Left ventricle myocardium inferior (tissue), 1 donor: ENCODE measurements at places on chromosomes 2 and 18. TPM values are rescaled to one million over a fixed set of nuclear protein-coding genes. Genes with fewer than 3 reads are reported as not detected.

The STPG4 gene
- not detected for total RNA-seq

The CROCC2 gene
- not detected for total RNA-seq

DNA sequence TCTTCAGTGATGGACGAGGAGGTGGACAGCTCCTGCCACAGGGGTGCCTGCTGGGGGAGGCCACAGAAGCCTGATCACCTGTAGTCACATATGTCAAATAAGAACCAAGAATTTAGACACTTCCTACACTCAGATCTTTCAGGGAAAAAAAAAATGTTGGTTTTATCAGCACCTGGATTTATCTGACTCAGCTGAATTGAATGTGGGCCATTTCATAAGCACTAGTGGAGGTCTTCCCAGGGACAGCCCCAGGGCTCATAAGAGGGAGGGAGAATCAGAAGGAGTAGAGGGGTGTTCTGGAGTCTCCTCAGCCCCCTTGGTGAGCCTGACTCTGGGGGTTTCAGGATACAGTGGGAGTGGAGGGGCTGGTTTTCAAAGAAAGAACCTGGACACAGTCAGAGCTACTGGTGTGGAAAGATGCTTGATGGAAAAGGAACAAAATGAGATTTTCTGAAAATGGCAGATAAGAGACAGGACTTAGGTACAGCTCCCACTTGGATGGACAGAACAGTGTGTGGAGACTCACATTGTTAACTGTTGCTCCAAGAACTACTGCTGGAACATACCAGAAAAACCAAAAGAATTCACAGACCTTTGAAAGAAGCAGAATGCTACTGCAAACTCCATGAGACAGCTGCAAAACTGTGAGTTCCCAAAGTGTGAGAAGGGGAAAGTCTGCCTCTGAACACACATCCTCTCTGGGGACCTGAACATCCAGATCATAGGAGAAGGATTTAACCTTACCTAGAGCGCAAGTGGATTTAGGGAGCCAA lies 45.4 kb downstream of the LCT start:
- DNase-seq, result no peak
- H3K36me3 ChIP-seq, result peaks cover 13% of the 10 kb centered on the region
- H3K4me3 ChIP-seq, result no peak overlapping the region
- H3K4me1 ChIP-seq, result no peaks in the 10 kb centered on the region

DNA sequence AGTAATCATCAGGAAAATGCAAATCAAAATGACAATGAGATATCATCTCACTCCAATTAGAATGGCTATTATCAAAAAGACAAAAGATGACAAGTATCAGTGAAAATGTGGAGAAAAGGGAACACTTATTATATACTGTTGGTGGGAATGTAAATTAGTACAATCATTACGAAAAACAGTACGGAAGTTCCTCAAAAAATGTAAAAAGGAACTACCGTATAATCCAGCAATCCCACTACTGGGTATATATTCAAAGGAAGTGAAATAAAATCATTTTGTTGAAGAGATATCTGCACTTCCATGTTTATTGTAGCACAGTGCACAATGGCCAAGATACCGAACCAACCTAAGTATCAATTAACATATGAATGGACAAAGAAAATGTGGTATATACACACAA lies 52.4 kb upstream of the TEX51 start:
- H3K4me3 ChIP-seq, result no peak overlapping the region
- no peaks in the 10 kb centered on the region for H3K36me3 ChIP-seq
- peaks cover 22% of the 10 kb centered on the region for H3K27me3 ChIP-seq
- H3K27ac ChIP-seq, result no peak overlapping the region
